ENCODE measurements at places on chromosomes 7 and 10.
A peak's percentile ranks its signal among the peaks of the same experiment; 100 is the strongest.

GRCh38 chr10:31751051-31751737, 177.4 kb downstream of the ARHGAP12 start:
- DNase-seq: no peak

- DNase-seq: no peak
These were observed 85.7 kb upstream of the IGFBP3 start for GRCh38 chr7:46006723-46007122.

DNA sequence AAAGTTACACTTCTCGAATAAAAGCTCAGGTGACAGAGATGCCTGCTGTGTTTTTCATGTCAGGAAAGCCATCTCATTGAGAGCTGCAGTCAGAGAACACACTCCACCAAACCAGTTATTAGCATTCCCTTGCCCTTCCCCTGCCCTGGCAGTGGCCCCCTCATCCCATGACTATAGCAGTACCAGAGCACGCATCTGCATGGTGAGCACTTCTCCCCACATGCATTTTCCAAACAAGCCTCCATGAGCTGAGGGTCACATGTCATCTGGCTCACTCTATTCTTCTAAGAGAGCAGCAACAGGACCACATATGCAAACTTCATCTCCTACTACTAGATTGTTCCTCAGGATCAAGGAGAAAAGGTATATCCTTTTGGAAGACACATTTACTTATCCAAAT, 42.4 kb upstream of the FGL2 start:
- no peak for DNase-seq

DNA sequence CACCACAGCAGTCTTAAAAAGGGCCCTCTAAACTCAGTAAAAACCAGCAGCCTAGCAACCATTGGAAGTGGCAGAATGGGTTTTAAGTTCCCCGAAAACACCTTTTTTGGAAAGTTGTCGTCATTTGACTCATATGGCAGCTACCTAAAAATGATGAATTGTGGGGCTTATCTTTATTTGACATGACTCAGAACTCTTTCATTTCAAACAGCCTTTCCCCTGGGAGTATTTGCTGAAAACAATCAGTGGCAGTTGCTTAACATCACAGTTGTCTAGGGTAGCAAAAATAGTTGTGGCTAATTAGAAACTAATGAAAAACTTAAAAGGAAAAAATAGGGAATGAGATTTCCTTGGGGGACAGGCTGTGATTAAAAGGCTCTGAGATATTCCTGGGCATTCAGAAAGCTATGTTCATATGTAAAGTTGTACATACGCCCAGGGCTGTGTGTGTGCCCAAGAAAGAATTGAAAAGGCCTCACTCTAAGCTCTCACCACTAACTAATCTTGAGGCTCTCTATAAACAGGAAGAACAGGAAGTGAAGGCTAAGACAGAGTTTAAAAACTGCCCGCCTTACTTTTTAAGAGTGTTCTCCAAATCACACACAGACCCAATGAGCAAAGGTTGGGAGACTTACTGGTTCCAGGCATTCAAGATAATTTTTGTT, 81.7 kb upstream of the HECTD2 start:
- no peak for DNase-seq

DNA sequence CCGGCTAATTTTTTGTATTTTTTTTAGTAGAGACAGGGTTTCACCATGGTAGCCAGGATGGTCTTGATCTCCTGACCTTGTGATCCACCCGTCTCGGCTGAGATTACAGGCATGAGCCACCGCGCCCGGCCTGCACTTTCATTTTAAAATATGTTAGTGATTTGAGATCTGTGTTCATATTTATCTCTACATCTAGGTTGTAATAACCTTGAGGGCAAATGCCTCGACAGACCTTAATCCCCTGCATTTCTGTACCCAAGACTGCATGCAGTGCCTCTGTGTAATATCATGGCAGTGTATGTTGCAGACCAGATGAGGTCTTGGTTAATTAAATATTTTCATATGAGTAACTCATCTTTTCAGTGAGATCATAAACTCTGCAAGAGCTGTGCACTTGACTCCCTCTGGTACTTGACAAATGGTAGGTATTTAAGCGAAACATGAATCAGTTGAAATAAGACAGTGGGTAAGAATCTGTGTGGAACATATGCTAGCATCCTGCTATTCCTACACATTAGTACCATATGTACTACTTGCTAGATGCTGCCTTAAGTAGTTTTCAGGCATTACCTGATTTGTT, 673.9 kb upstream of the ANKRD30A start:
- DNase-seq: no peak

- peak; percentile 39 for DNase-seq
These were observed 719 bp downstream of the DPY19L1 start for GRCh38 chr7:35036361-35037171.

- no peak for DNase-seq
These were observed 125.6 kb upstream of the PRPS1L1 start for GRCh38 chr7:18153183-18153748.

DNA sequence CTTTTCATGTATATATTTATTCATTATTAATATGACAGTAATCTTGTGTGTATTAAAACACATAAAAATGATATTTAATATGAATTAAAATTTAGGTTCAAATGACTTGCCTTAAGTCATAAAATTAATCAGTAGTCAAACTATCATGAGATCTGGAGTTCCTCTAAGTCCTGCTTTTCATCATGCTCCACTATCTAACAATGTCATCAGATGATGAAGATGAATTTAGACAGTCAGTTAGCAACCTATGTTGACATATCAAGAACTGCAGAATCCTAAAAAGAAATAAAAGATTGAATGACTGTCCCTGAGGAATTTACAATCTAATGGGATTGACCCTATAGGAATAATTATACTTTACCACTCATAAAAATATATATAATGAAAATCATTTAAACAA, 7.1 kb downstream of the CABCOCO1 start:
- no peak for DNase-seq

GRCh38 chr10:541041-541440, 148.4 kb downstream of the DIP2C start:
- no peak for DNase-seq

DNA sequence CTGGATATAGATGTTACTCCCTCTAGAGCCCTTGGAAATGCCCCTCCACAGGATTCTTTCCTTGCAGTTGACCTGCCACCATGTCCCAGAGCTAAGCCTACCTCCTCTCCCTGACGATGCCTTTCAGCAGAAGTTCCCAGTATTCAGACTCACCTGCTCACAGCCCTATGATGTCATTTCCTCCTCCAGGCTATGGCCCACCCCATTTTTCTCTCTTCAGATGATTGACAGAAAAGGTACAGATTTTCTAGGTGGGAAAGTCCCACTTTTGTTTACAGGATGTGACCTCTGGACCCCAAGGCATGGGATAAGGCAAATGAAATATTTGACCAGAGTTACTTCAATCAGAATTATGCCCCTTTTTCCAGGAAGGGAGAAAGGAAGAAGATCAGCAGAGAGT, 280.2 kb upstream of the PHYHIPL start:
- no peak for DNase-seq

DNA sequence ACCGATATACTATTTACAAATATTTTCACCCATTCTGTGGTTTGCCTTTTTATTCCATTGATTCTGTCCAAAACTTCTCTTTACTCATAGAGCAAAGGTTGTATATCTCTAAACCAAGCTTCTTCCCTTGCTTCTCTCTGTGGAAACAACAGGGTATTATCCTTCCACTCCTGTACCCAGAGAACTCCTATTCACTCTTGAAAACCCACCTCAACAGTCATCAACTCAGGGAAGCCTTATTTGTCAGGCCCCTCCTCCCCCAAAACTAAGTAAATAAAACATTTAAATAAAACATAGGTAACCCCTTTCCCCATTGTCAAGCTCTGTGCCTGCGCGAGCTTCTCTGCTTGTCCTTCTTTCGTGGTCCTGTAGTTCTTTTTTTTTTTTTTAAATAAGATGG, 44.6 kb downstream of the GTF2IRD1 start:
- no peak for DNase-seq

DNA sequence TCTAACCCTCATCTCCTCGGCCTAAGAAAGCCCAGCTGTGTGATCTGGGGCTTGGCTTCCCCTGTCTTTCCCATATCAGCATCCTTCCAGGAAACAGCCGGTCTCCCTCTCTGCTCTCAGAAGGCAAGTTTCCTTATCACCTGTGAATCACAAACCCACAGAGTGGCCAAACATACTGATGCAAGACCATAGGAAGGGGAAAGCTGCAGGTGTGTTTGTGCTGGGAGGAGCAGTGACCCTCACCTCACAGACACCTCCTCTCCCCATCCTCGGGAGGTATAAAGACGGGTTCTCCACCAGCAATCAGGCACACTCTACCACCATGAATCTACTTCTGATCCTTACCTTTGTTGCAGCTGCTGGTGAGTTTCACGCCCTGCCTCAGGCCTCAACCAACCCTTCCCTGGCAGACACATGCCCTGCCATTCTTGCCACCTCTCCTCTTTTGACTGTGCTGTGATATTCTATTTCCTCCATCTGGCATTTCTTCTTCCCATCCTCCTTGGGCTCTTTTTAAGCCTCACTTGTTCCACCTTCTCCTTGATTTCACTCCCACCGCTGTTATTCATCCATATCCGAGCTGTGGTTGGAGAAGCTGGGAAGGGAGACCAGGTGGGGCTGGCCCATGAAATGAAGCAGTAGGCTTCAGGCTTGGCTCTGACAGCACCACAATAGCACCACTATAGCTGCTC, at the start of gene PRSS2:
TSS of gene PRSS2 (plus strand) at position 310 of the 692 bp plus-strand sequence. CDS start at position 323, 13 bp downstream.
- no peak for DNase-seq

DNA sequence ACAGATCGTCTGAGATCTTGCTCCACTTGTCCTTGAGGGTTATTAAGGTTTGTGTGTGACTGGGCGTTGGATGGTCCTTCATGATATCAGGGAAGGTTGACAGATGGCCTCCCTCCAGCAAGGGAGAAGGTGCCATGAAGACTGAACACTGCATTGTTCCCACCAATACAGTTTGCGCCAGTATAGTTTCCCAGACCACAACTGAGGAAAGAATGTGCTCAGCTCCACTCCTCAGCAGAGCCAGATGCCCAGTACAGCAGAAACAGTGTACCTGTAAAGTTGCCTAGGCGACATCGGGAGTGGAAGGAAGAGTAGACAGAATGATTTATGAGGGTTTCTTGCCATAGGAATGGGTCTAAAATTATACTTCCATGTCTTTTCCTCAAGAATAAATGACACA, 137.5 kb downstream of the ST7 start:
- DNase-seq: no peak

- no peak for DNase-seq
These were observed 331.5 kb upstream of the NFE2L3 start for GRCh38 chr7:25820432-25821040.

- DNase-seq: no peak
These were observed 108.1 kb upstream of the PCDH15 start for GRCh38 chr10:54909165-54909564.

- DNase-seq: no peak
These were observed 784.5 kb upstream of the C7orf33 start for GRCh38 chr7:147805996-147806576.

DNA sequence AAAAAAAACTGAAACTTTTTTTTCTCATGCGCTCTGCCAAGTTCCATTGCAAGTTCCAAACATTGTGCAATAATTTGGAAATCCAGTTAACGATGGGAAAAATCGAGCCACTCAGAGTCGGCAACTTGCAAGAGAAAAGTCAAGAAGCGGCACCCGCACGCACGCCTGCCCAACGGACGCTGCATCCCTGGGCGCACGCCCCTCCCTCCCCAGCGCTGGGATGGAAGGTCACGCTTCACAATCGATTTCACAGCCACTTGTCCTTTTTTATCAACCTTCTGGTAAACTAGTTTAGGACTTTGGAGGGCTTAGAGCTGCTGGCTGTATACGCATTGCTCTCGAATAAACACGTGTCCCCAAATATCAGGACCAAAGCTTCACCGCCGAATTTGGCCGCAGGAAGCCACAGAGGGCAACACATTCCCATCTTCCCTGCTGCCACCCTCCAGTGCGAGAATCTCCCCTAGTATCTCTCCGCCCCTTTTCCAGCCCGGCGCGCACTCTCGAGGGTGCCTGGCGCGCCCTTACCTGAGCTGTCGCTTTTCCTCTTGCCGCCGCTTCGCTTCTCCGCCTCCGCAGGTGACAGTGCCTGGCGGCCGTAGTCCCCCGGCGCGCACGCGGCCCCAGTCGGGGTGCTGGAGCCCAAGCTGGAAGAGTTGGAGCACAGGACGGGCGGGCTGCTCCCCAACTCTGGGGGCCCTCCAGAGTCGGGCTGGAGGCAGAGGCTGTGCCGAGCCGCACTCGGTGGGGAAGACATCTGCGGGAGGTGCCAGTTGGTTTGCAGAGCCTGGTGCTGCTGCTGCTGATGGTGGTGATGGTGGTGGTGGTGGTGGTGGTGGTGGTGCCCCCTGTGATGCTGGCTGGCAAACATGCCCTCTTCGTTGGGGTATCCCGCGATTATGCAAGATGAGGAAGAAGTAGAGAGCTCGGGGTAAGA, 857 bp downstream of the MEOX2 start:
- no peak for DNase-seq

- no peak for DNase-seq
These were observed 15.2 kb downstream of the PIP start for GRCh38 chr7:143147070-143147469.

DNA sequence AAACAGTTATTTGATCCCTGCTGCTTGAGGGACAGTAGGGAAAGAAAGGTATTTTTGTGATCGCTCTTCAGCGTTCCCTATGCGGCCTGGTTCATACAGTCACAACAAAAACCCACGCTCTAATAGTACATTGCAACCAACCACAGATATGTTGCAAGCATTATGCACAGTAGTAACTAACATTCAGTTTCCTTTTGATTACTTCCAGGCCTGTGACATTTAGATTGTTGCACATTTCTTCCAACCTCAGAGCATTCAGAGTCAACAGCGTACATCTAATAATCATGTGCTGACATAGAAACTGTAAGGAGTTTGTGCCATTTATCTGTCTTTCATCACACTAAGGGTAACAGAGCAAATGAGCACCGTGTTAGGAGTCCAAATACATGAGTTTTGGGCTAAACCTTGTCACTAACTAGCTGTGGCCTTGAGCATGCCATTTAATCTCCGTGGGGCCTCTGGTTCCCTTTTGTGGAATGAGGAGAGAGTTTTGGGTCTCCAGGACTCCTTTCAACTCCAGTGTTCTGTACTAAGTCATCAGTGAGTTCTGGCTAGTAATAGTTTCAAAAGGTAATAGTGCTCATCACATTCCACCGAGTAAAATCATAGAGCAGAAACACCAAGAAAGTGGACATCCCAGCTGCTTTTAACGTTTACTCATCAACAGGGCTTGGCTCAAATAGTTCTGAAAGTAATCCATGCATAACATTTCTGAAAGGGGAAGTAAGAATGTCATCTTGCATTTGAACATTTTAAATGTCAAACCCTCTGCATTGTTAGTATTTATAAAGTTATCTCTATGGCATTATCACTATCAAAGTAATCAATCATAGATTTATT, 99.0 kb upstream of the FZD1 start:
- no peak for DNase-seq

DNA sequence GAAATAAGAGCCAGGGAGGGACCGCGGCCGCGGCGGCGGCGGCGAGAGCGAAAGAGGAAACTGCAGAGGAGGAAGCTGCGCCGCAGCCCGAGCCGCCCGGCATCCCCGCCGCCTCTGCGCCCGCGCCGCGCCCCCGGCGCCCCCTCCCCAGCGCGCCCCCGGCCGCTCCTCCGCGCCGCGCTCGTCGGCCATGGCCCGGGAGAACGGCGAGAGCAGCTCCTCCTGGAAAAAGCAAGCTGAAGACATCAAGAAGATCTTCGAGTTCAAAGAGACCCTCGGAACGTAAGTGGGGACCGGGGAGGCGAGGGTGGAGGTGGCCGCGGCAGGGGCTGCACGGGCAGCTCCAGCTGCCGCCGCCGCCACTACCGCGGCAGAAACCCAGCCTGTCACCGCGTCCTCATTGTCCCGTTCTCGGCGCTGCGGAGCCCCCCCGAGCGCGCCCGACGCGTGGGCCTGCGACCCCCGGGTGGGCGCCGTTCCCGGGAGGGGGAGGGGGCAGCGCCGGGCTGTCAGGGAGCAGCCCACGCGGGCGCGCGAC, 351 bp downstream of the CAMK1D start:
- no peak for DNase-seq

GRCh38 chr10:515674-516073, 173.8 kb downstream of the DIP2C start:
- no peak for DNase-seq

Measured in CD4-positive, alpha-beta T cell treated with Interleukin-6 at 100 ng/mL for 8 hours (primary cell).